A549 treated with CORT108297 at 1 μM for 4 hours (cell line): ENCODE measurements at places on chromosomes 12 and 14. TPM values are rescaled to one million over a fixed set of nuclear protein-coding genes. Genes with fewer than 3 reads are reported as not detected.

ADAM21 gene
- 0.03 TPM in 1 of 5 replicates, not detected in the others for total RNA-seq

FITM1 gene
- total RNA-seq, result 0.07 to 0.15 TPM in 2 of 5 replicates, not detected in the others

SLC17A8 gene
- total RNA-seq, result 0.07 TPM in 1 of 5 replicates, not detected in the others

FBLN5 gene
- total RNA-seq, result 2.4 to 3.3 TPM (median 2.8 TPM) in 5 replicates

CYP27B1 gene
- 1.2 to 3.7 TPM (median 2.0 TPM) in 5 replicates for total RNA-seq
